ENCODE measurements at places on chromosomes 3 and 15.

DNA sequence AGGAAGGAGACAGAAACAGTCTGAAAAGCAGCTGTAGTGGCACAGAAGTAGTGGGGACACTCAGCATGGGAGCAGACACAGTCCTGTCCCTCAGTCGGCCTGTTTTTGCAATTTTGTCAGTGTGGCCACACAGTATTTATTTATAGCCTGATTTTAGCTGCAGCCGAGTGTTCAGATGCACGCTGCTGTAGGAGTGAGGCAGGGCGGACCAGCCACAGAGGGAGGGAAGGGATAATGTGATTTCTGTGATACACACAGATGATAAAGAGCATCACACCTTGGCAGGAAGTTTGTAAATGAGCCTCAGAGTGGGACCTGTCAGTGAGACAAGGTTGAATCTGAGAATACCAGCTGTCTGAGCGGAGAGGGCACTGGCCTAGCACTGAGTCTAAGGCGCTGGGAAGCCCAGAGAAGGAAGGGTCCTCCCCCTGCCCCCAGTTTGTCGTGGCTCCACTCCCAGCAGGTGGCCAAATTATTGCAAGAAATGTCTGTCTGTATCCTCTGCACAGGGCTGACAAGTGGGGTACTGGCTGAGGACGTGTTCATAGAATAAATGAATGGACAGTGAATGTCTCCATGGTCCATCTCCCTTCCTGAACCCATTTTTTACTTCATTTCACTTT, 3.8 kb downstream of the PSTPIP1 start:
- no peak for DNase-seq

GRCh38 chr3:37375184-37376127, 201.1 kb upstream of the LRRFIP2 start:
- DNase-seq, result no peak

DNA sequence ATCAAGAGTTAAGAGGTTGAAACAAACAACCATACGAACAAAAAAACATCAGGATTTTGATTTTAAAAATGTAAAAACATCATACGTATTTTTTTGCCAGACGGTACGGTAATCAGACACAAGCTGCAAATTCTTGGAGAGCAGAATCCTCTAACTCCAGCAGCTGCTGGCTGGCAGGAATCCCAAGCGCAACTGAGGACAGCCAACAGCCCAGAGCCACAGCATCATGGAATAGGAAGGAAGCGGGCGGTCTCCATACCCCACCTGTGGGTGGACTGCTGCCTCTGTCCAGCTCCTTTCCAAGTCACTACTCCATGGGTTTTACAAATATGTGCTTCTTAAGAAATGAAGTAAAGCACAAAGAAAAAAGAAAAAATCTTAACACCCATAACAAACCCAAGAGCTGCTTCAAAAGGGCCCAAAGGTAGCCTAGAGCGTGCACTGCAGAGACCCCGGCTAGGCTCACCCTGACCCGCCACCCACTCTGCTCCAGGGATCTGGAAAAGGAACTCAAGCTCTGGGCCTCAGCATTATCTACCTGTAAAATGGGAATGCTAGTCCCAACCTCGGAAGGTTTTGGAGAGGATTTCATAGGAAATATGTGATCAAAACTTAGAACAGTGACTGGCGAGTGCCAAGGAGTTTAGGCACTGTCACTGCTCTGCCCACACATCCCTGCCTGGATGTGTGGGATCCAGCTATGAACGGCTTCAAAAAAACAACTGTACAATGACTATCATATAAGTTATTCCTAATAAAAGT, 33.4 kb downstream of the ZXDC start:
- peak; percentile 25 for DNase-seq

DNA sequence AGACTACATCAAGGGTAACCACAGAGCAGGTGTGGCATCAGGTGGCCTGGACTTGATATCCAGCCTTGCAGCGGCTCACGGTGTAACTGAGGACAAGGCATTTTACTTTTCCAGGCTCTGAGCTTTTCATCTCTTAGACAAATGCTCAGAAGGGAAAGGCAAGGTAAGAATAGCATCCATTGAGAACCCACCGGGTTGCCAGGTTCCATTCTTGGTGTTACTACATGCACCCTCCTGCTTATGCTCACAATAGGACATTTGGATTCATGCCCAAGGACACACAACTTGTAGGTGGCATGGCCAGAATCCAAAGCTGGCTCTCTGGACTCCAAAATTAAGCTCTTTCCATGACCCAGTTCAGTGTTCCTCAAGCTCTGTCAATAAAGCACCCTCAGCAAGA, 85.5 kb downstream of the CCNL1 start:
- DNase-seq, result no peak

DNA sequence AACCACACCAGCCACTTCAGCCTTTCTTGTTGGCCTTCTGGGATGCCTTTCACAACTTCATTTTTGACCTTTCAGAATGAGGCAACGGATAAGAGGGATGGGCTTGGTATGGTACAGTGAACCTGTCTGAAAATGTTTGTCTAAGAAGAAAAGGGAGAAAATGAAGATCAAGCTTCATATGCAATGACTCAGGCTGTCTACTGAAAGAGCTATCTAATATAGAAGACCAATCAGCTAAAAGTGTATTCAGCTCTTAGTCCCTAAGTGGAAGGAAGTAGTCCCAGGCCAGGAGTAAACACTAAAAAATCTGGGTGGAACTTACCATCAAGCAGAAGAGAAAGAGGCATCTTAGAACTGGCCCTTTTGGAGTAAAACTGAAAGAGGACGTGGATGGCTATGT, 12.2 kb upstream of the UPK1B start:
- no peak for DNase-seq

DNA sequence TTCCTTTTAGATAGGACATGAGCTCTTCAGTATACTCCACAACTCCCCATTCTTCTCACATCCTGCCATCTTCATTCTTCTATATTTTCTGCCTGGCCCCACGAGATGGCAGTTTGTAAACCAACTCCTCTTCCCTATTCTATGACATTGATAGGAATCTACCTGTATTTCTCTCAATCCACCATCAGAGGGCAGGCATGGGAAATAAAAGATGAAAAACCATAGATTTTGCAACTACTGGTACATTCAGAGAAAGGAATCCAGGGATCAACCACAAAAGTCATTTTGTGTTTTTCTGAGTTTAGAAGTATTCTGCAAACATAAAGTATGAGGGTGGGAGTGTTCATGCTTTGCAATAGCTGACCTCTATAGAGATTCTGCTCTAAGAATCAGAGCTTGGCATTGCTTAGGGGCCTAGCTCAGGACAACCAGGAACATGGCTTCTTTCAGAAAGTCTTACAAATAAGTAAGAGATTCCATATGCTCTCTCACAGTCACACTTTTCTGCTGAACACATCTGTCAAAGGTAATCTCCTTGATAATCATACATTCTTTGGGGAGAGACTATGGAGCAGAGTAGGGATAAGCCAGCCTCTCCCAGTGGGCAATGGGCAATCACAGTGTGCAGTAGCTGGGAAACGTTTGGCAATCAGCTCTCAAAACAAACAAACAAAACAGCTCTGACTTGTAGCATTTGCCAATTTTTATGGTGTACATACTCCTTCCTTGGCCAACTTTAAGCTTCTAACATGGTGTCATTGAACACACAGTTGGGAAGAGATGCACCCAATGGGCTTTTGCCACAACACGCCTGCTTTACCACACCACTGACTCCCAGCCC, 43.1 kb upstream of the SLC25A36 start:
- DNase-seq, result peak; percentile 78

DNA sequence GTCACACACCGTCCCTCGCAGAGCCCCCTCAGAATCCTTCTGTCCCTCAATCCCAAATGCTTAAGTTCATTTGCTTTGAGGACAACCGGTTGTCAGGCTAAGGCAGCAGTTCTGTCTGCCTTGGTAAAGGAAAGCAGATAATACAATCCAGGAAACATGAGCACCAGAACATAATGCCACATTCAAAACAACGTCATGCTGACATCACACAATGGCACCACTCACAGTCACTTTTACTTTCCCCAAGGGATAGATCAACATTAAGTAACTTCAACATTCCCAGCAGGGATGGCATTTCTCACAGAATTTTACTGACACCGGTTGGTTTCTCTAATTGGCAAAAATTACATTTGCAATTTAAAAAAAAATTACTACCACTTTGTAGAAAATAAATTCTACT, 74.6 kb upstream of the PSMD6 start:
- DNase-seq, result no peak

GRCh38 chr3:16239780-16240179, 25.0 kb downstream of the DPH3 start:
- DNase-seq, result peak; percentile 26

DNA sequence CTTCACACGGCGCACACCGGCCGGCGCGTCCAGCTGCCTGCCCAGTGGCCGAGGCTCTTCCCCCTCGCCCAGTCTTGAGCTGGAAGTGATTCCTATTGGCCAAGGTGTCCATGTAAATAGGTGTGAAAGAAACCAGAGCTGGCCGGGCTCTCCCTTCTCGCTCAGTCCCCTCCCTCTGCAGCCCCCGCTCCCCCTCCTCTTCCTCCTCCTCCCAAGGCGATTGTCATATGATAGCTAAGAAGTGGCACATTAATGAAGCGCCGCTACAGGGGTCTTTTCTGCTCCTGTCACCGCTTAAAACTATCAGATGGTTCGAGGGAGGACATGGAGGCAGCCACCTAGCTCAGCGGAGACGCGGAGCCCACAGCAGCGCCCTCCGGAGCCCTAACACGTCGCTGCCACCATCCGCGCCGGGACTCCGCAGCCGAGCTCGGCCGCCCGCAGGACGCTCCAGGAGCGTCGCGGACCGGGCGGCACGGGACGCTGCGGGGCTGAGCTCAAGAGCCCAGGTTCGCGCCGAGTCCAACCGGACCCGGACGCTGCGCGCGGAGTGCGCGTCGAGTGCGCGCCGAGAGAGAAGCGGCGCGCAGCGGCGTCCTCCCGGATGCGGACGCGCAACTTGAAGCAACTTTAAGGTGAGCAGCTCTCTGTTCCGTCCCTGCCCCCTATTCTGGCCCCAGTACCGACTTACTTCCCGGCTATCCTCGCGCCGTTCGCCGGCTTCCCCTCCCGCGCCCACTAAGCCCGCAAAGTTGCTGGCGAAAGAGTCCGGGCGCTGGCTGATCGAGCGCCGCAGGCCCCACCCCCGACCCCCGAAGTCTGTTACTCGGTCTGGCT, at the start of gene FOXB1:
Gene FOXB1 (plus strand): TSS at position 303 of the 837 bp plus-strand sequence. CDS start 653 bp downstream, outside the sequence.
- DNase-seq, result peak; percentile 41

- DNase-seq, result no peak
These were observed 163.3 kb downstream of the PLCH1 start for GRCh38 chr3:155581579-155581978.

DNA sequence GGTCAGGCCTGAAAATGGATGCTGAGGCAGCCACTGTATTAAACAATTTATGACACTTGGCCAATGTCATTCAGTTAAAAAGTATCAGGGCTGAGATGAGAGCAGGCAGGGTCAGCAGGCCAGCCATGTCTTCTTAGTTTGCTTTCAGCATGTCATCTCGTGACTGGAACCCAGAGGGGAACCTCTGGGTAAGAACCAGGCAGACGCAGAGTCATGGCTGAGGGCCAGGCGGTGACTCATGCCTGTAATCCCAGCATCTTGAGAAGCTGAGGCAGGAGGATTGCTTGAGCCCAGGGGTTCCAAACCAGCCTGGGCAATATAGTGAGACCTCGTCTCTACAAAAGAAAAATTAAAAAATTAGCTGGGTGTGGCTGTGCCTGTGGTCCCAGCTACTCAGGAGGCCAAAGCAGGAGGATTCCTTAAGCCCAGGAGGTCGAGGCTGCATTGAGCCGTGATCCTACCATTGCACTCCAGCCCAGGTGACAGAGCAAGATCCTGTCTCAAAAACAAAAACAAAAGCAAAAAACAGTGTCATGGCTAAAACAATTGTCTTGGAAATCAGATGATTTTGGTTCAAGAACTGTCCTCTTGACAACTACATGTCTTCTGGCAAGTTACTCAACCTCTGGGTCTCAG, 11.7 kb downstream of the BCL2L10 start:
- DNase-seq, result peak; percentile 65

GRCh38 chr3:59879031-59879581, 829.3 kb upstream of the CFAP20DC start:
- no peak for DNase-seq

DNA sequence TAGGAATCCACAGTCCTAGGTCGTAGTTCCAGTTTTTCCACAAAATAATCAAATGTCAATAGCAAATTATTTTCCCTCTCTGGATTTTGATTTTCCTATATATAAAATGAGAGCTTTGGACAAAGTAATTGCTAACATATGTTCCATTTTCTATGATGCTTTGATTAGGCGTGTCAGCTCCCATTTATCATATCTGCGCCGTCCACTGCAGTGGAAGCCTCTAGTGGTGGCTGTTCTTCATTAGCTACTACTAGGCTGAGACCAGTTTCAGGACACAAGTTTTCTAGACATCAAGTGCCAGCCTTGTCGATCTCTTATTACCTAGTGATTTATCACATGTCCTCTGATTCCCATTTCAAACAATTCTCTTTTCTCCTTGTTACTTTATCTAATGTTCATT, 271.5 kb downstream of the TUSC7 start:
- DNase-seq, result no peak

DNA sequence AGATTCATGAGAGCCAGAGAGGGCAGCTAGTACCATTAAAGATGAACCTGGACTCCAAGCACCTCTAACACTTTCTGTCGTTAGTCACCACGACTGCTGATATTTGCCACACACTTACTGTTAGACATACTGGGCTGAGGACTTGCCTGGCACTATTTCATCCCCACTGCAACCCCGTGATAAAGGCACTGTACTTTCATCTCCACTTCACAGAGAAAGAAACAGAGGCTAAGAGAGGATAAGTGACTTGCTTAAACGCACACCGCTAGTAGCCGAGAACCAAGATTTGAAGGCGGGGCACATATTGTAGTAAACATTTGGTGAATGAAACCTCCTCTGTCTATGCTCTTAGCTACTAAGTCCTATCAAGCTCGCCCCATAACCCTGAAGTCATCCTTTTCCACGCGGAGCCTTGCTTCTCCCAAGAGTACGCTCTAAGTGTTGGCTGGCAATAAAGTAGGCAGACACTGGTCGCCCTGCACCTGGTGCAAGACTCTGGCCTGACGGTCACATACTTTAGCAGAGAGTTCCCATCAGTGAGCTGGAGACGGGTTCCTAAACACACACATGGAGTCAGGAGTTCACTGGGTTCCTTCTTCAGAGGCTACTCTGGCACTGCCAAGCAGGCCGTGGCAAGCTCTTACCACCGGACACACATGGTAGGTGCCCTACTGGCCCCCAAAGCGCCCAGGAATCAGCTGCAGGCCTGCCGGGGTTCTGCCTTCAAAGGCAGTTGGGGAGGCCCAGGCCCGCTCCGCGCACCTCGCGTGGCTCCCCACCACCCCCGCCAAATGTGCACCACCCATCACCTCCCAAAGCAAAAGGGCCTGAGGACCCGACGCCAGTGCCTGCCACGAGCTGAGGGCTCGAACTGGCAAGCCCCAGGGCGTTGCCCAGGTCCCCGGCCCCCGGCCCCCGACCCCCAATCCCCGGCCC, 951 bp downstream of the POMGNT2 start:
- DNase-seq, result no peak

DNA sequence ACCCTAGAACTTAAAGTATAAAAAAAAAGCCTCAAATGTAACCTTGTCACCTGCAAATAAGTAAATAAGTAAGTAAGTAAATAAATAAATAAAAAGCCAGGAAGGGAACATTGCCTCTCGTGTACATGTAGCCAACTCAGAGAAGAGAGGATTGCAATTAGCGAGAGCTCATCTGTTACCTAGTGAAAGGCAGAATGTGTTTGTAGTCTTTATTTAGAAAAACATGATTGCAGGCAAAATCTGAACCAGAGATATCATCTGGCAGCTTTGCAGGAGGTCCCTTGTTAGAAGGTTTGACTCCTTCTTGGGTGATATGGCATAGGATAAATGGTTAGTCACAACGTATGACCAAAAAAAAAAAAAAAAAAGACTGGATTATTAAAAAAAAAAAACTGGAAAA, 71.6 kb upstream of the SYN2 start:
- DNase-seq, result no peak

- no peak for DNase-seq
These were observed 36.7 kb downstream of the ABTB1 start for GRCh38 chr3:127709320-127710060.

- DNase-seq, result no peak
These were observed 31.4 kb downstream of the MAPK6 start for GRCh38 chr15:52050416-52050815.
